ENCODE measurements at places on chromosomes 16 and 17. TPM values are rescaled to one million over a fixed set of nuclear protein-coding genes. Genes with fewer than 3 reads are reported as not detected.

Gene RPH3AL
- 2.0 TPM for total RNA-seq

GRCh38 chr16:55565086-55565485, 1.4 kb upstream of the CAPNS2 start:
- no peak for DNase-seq

Gene TBC1D28
- total RNA-seq = not detected

- DNase-seq = no peak
Measured at GRCh38 chr16:11524098-11524760, 62.5 kb downstream of the LITAF start.

GRCh38 chr16:9092978-9093344, 1.5 kb downstream of the HAPSTR1 start:
- DNase-seq = no peak

Gene OMG
- total RNA-seq = not detected

- no peak for DNase-seq
Measured at GRCh38 chr16:62717026-62717425, 680.8 kb upstream of the CDH8 start.

DNA sequence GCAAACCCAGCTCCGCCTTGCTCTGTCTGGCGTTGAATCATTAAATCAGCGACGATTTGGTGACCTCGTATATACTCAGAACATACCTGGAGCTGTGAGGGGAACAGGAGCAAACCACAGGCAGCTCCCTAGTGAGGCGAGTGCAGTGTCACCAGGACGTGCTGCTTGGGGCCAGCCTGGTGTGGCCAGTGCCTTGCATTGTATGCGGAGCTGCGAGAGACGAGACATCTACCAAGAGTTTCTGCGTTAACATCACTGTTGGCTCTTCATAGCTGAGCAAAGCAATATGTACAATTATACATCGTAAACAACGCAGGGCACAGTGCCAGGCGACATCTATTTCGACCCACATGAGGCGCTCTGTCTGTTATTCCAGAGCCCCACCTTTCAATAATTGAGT, 27.9 kb downstream of the MINK1 start:
- DNase-seq = no peak

DNA sequence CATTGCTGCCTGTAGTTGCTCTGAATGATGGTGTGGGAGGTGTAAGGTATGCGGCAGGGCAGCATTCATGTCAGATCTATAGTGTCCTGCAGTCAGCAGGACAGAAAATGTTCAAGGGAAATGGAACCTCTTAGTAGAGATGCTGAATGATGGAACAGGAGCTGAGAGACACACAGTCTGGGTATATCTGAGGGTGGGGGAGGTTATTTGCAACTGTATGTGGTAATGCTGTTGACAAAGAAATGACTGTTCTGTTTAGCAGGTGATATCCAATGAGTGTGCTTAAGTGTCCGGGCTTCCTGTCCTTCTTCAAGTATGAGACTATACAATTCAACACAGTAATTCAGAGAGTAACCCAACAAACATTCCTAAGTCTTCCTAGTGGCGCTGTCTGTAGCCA, 46.6 kb downstream of the STH start:
- no peak for DNase-seq

DNA sequence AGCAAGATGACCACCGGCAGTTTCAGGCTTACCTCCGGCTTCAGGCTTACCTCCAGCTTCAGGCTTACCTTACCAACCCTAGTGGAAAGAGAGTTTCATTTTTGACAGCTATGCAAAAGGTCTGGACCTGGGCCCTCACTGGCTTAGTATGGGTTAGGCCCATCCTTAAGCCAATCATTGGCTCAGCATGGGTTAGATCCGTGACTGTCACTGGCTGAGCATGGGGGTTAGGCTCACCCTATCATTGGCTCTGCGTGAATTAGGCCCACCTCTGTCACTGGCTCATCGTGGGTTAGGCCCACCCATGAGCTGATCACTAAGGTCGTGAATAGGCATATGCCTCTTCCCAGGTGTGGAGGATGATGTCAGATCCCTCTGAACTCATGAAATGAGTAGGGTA, 8.1 kb downstream of the NDE1 start:
- no peak for DNase-seq

Gene CBX1
- total RNA-seq = 66.5 TPM

Gene XYLT2
- 32.7 TPM for total RNA-seq

Gene DBNDD1
- total RNA-seq = 0.50 TPM

GRCh38 chr16:10751291-10751697, 7.7 kb downstream of the NUBP1 start:
- peak; percentile 38 for DNase-seq

DNA sequence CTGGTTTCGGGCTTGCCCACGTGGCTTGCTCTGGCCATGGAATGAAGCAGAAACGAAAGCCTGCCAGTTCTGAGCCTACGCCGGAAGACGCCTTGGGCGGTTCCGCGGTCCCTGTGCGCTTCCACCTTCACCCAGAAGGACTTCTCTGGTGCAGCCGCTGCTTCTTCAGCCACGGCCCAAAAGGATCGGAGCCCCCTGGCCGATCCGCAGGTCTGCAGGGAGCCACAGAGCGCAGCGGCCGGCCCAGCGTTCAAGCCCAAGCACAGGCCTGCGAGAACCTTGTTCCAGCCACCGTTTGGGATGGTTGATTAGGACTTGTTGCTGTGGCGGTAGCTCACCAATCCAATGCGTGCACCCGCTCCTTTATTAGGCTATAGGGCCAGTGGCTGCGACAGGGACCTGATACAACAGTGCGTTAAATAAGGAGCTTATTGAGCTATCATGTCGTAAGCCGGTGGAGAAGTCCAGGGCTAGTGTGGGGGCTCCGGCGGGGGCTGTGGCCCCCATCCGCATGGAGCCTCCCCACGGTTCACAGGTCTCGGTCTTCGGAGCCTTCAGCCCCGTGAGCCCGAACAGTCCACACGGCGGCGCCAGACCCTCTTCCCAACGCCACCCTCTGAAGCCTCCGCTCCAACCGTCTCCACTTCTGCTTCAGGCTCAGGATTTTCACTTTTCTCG, 10.2 kb upstream of the MPP2 start:
- DNase-seq = peak; percentile 51

Gene ABAT
- total RNA-seq = 8.7 TPM

DNA sequence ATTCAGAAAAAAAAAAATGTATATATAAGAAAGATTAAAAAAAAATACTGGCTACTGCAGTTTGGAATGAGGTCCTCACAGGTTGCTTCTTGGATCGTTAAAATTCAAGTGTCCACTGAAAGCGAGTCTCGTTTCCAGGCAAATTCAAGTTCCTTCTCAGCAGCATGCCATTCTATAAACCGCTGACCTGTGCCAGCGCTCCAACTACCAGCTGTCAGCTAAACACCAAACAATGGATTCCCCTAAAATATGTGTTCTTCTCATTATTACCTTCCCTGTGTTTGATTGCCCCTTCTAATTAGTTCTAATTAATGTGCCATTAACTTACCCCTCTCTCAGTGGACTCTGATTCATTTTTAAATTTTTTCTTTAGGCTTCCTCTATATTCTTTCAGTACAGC, 92.4 kb downstream of the DNAH9 start:
- no peak for DNase-seq

Gene NTN1
- 1.2 TPM for total RNA-seq

DNA sequence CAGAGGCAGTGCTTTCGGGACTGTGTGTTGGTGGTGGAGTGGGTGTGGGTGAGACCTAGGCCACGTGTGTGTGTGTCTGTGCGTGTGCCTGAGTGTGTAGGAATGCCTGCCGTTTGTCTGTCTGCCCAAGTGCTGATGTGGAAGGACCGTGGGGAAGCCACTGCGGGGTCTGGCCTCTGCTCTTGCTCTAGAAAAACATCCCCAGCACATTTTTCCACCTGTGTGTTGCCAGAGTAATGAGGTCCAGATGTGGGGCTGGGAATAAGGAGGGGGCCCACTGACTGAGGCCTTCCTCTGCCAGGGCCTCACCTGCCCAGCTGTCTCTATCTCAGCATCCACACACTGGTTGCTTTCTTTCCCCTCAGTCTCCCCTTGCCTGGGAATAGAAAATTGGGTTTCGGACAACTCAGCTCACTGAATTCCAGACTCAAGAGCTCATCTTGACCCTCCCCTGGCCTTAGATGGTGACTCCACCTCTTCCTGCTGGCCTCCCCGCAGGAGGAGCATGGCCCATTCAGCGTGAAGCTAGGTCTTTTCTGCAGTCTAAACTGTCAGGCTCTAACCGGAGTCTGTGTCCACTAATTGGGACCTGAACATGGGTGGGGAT, 7.6 kb downstream of the SGCA start:
- no peak for DNase-seq

DNA sequence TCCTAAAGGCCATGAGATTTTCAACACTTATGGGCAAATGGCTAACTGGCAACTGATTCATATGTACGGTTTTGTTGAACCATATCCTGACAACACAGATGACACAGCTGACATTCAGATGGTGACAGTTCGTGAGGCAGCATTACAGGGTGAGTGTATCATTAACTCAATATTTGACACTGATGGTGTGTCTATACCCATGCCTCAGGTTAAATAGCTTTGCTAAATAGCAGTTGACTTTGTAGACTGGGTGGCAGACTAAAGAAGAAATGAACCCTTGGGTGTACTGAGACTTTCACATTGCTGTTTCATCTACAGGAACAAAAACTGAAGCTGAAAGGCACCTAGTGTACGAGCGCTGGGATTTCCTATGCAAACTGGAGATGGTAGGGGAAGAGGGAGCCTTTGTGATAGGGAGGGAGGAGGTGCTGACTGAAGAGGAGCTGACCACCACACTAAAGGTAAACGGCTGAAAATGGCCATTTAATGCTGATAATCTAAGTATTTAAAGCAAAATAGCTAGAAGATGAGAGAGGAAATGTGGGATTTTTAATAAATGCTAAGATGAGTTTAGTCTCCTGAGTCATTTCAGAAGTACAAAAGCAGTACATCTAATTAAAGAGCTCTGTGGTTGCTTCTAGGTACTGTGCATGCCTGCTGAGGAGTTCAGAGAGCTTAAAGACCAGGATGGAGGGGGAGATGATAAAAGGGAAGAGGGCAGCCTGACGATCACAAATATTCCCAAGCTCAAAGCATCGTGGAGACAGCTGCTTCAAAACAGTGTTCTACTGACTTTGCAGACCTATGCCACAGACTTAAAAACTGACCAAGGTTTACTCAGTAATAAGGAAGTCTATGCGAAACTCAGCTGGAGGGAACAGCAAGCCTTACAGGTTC, 3.0 kb downstream of the SETD6 start:
- no peak for DNase-seq

Gene TP53TG3
- total RNA-seq = not detected

Gene TEKT5
- total RNA-seq = not detected

DNA sequence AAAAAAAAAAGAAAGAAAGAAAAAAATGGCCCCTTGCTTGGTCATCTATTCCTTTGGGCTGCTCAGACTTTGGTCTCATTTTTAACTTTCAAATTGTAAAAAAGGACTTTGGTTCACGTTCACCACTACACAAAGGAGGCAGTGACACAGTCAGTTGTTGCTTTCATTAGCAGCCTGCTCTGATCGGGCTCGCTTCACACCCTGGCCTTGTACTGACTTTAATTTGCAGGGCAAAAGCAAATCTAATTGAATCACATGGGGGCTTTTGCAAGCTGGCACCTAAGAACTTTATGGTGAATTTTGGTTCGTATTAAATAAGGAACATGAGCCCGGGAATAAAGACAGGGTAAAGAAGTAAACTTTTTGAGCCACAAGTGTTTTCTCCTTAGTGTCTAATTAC, 103.6 kb upstream of the CDH11 start:
- DNase-seq = no peak

DNA sequence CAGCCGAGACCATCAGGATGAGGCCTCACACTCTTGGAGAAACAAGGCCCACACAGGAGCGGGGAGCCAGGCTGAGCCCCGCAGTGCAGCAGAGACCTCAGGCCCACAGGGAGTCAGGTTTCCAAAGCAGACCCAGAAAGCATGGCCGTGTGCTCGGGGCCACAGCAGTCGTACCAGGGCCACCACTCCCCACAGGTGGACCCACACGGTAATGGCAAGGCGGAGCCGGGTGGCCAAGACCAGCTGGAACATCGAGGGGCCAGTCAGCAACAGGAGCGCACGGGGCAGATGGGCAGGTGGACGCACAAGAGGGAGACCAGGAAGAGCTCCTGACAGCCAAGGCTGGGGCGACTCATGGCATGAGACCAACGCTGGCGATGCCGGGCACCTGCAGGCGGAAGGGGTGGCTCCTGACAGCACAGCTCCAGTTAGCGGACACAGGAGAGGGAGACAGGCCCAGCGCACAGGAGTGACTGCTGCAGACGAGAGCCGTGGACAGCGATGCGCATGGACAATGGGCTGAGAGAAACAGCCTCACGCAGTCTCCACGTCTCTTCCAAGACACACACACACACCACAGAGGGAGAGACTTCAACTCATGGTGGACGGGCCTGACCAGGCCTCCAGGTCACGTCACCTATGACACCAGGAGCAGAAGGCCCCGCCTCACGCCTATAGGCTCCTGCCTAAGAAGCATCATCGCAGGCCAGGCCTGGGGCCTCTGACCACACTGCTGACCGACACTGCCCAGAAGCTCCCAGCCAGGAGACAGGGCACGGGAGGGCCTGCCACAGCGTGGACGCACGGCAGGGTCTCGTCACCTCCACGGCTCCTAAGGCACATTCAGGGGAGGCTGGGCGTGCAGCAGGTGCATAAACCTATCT, 58.6 kb downstream of the ZNF778 start:
- no peak for DNase-seq

- peak; percentile 94 for DNase-seq
Measured at GRCh38 chr16:85898521-85899442, at the start of gene IRF8. Gene IRF8 (plus strand): TSS chr16:85899162. CDS start chr16:85903016, 3,854 bp downstream.

- no peak for DNase-seq
Measured at GRCh38 chr17:1650731-1651558, 1.3 kb upstream of the RILP start.

Gene KREMEN2
- total RNA-seq = not detected

- no peak for DNase-seq
Measured at GRCh38 chr16:87540072-87540896, 47.5 kb upstream of the ZCCHC14 start.

Gene RDM1
- total RNA-seq = 8.4 TPM

- no peak for DNase-seq
Measured at GRCh38 chr17:30552994-30553566, 75.9 kb downstream of the GOSR1 start.

DNA sequence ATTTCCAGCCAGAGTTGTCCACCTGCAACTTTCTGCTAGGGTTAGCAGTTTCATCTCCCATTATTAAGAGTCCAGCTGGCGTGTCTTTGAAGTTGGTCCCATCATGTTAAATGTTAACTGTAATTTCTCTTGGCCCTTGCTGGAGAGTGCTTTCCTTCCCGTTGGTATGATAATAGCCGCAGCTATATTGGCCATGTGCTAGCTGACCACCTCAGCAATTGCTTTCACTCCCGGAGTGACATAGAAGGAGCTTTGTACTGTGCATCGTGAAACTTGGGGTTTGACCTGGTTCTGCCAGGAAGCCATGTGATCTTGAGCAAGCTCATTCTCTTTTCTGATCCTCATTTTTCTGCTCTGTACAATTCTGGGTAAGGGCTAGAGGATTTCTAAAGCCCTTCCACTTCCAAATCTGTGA, 81.0 kb upstream of the TBX2 start:
- no peak for DNase-seq

GRCh38 chr17:64579917-64580316, 73.1 kb downstream of the CEP95 start:
- DNase-seq = no peak

- no peak for DNase-seq
Measured at GRCh38 chr17:75908201-75908600, 3.5 kb upstream of the MRPL38 start.
